ENCODE measurements at places on chromosomes 12 and 14.

DNA sequence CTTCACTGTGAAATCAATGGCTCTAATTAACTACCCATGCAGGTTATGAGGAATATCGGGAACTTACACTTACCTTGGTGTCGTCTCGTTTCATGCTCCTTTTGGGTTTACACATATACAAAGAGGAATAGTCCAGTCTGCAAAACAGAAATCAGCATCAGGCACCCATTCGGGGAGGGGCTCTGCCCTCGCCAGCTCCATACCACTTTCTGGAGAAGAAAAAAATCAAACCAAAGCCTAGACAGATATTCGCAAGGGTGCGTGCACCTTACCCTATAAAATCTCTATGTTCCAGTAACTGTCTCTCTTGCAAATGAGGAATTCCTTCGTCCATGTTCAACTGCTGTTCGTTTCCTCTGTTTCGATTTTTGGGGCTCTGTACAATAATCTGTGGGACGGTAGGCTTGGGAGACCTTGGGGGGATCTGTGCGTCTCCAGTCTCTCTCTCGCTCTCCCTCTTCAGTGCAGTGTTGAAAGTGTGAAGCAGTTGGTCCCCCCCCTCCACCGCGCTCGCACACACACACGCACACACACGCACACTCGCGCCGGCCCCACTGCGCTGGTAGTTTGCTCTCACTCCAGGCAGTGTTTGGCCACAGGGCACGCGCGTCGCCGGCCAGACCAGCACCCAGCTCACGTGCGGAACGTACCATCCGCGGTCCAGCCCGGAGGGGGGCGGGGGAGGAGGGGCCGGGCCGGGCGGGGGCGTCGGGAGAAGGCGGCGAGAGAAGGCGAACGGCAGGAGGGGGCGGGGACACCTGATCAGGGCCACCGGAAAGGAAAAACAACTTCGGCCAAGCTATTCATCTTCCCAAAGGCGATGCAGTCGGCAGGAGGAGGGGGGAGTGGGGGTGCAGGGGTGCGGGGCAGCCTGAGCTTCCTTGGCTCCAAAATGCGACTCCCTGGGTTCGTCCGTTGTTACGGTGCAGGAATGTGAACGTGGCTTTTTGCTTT lies at the start of gene BHLHE41:
Gene BHLHE41, minus strand, starts transcription at position 592 of the 954 bp plus-strand sequence. Its CDS starts 258 bp downstream, at position 334.
- no peak for DNase-seq

DNA sequence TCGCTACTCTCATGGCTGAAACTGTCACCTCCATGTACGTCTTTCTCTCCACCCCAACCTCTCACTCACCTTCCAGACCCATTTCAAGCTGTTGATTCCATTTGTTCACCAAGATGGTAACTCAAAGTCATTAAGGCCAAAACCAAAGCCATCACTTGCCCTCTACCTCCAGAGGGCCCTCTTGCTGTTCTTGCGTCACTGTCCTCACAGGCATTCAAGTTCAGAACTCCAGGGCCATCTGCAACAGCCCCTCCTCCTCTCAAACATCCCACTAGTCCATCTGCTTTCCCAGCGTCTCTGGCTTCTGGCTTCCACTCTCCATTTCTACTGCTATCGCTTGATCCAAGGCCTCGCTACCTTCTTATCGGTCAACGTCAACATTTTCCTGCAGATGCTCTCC lies 74.5 kb downstream of the VWF start:
- DNase-seq, result no peak

DNA sequence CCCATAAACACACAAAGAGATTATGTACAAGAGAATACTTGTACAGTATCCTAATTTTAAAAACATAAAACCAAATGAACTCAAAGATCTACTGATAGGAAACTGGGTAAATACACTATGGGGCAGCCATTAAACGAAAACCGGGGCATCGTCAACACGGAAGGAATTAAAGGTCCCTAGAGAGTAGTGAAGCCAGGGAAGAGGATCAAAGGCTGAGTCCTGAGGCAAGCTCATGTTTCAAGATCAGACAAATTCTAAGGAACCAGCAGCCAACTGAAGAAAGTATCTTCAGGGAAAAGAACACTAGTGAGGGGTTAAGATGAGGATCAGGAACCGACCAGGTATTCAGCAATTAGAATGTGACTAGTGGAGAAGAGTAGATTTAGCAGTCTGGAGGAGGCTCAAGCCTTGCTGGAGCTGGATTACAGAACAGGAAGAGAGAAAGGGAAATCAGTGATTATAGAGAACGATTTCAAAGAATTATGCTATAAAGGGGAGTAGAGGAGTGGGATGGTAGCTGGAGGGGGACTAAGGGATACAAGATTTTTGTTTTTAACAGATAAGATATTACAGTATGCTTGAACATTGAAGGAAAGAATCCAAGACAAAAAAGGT lies 23.7 kb downstream of the SEL1L start:
- no peak for DNase-seq

DNA sequence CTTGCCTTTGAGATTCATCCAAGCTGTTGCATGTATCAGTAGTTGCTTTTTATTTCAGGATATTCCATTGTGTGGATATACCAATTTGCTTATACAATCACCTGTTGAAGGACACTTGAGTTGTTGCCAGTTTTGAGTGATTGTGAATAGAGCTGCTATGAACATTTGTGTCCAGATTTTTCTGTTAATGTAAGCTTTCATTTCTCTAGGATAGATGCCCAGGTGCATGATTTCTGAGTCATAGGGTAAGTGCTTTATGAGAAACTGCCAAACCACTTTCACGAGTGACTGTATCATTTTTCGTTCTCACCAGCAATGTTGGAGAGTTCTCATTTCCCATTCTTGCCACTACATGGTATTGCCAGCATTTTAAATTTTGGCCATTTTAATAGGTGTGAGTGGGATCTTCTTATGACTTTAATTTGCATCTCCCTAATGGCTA lies 434.6 kb upstream of the RGS6 start:
- DNase-seq, result peak; percentile 1

DNA sequence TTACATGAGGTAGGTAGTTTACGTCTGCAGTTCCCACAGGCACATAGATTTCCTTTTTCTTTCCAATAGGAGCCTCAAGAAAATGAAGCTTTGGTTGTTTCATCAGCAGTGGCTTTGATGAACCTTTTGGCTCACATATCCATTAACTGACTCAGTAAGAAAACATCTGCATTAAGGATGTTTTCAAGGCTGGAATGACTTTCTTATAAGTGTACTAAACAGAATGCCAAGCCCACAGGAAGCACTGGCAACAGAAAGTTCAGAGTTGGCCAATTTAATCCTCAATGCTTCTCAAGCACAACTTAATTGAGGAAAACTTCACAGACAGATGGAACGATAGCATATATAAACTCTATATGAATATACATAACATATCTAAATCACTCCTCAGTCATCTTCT lies 63.5 kb downstream of the ST8SIA1 start:
- no peak for DNase-seq

DNA sequence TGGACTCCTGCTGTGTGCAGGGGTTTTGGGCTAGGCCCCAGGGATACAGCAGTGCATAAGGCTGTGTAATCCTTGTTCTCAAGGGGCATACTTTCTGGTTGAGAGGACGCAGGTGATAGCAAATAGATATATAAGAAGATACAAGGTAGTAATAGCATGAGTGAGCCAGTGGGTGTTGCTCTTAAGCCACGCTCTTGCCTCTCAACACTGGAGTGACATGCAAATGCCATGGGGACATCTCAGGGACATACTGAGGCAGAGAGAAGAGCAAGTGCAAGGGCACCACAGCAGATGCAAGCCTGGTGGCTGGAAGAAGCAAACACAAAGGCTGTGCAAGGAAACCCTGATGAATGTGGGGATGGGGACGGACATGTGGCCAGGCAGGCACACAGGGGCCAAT lies 223.3 kb downstream of the CHST11 start:
- DNase-seq, result peak; percentile 52

DNA sequence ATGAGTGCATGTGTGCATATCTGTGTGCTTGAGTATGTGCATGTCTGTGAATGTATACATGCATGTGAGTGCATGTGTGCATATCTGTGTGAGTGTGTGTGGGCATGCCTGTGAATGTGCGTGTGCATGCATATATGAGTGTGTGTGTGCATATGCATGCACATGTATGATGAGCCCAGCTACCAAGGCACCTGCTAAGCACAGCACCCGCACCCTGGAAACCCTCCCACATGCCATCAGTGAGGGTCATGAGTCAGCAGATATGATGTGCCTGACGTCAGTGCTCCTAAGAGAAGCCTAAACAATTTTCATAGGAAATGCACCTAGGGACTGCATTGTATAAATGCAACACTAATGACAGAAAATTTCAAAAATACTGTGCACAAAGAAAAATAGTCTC lies 151.1 kb downstream of the KIF26A start:
- no peak for DNase-seq

GRCh38 chr12:33192226-33192625 lies 247.4 kb downstream of the SYT10 start:
- no peak for DNase-seq

- DNase-seq, result no peak
Observed at GRCh38 chr12:93015871-93016751, 87.0 kb upstream of the EEA1 start.

DNA sequence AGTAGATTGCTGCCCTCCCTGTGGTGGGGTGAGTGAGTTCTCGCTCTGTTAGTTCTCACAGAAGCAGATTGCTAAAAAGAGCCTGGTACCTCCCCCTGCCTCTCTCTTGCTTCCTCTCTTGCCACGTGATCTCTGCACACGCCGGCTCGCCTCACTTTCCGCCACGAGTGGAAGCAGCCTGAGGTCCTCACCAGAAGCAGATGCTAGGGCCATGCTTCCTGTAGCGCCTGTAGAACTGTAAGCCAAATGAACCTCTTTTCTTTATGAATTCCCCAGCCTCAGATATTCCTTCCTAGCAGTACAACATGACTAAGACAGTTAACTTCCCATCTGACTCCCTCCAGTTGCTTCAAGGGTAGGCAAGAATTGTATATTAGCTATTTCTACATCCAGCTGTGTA lies 76.2 kb downstream of the ETV6 start:
- no peak for DNase-seq

DNA sequence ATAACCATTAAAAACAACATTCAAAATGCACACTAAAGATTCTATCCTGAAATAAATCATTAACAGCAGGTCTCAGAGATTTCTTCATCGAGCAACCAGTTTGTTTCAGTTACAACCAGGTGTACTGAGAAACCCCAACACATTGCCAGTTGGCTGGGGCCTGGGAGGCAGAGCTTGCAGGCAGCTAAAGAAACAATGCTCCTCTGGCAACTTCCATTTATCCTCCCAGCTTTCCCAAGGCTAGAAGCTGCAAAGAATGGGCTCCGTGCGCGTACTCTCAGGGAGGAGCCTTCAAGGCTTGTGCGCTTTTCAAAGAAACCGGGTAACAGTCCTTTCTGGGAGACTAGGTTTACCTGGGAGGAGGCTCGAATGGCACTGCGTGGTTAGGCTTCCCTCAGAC lies 181.6 kb downstream of the MSRB3 start:
- DNase-seq, result no peak

- DNase-seq, result no peak
Observed at GRCh38 chr12:116062698-116063097, 214.8 kb downstream of the MED13L start.

DNA sequence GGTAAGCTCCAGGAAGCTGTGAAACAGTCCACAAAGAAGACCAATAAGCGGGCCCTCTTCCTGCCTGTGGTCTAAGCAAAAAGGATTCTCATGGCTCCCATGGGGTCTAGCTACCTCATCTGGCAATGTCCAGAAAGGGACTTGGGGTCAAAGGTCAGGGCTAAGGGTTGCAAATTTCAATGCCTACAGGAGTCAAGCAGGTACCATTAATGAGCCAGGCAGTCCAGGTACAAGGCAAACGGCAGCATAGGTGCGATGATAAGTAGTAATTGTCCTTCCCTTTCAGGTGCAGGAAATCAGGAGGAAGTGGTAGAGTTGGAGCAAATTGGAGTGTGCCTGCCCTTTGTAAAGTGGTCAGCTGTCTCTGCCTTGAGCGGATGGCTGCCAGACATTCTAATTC lies 6.4 kb upstream of the LACRT start:
- DNase-seq, result no peak

GRCh38 chr12:4148418-4149056 lies 125.0 kb upstream of the CCND2 start:
- DNase-seq, result peak; percentile 67

DNA sequence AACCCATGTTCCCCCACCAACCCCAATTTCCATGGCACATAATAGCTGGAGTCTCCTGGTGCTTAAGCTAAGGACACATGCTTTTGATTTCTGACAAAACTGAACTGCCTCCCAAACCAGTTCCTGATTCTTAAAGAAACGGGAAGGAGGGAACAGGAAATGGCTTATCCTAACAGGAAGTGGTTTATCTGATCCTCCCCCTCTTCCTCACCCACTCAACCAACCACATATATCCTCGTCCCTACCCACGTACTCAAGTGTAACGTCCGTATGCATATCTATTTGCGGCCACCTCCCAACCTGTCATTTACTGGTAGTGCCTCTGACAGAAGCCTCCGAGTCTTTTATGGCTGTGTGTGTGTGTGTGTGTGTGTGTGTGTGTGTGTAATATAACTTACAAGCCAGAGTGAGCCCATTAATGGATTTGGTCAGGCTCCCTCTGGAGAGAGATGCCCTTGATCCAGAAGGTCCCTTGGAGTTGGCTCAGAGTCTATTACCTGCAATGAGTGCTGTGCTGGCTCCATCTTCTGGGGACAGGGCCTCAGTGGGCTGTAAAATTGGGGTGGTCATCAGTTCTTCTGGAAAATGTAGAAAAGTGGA lies 7.7 kb downstream of the DAZAP2 start:
- no peak for DNase-seq

GRCh38 chr12:24113701-24114100 lies 164.2 kb upstream of the SOX5 start:
- DNase-seq, result no peak

DNA sequence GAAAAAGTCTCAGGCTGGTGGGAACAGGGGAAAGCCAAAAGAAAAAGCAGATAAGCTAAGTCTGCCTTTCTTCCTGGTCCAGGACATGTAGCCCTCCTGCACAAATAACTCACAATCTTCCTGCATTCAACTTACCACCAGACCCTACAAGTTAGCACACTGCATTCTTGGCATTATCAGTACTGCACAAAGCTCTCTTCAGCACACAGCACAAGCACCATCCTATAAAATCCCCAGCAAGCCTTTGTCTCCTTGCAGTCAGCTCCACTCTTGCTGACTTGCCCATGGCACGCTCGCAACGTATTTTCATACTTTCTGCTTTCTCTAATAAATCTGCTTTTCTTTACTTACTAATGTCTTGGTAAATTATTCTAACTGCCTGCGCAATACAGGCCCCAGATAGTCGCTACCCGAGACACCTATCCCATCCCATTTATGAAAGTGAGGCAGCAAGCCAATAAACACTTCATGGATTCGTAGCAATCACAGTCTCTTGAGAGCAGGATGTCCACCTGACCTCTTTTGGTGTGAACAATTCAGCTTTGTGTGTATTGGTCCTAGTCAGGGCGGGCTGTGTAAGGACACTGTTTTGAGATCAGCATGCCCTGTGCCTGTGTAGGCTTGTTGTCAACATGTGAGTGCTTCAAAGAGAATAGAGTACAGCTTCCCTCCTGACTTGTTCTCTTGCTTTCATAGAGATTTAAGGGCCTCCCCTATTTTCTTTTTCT lies 49.0 kb downstream of the TMEM117 start:
- no peak for DNase-seq

GRCh38 chr12:67989184-67989920 lies at the start of gene IFNG-AS1:
Gene IFNG-AS1 (plus strand): TSS chr12:67989447.
- DNase-seq, result peak; percentile 59

GRCh38 chr12:94769047-94769420 lies 118.7 kb upstream of the TMCC3 start:
- peak; percentile 78 for DNase-seq

GRCh38 chr12:16523951-16524331 lies 82.0 kb downstream of the LMO3 start:
- peak; percentile 8 for DNase-seq

Measured in NAMALWA (cell line).